ENCODE measurements at places on chromosomes 6 and 20.

DNA sequence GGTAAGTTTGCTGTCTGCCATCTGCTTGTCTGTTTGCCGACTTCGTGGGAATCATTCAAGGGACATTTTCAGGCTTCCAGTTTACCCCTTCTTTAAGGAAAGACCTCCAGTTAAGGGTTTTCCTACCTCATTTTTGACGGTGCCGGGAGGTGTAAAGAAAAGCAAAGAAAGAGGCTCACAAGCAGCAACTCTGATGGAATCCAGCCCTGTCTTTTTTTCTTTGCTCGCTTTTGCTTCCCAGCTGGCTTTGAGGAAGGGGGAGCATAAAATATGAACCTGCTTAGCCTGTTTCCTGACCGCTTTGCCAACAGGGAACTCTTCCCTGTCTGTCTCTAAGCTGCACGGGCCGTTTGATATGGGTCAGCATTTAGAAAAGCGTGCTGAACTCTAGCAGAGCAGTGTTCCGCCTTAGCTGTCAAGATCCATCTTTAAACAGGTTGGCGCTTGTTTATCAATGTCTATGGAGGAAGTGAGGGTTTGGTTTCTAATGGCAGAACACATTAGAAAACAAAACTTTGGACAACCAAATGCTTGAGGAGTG lies 13.8 kb downstream of the SYTL3 start:
- DNase-seq = no peak

GRCh38 chr6:146315381-146316174 lies 228.1 kb upstream of the RAB32 start:
- no peak for DNase-seq

DNA sequence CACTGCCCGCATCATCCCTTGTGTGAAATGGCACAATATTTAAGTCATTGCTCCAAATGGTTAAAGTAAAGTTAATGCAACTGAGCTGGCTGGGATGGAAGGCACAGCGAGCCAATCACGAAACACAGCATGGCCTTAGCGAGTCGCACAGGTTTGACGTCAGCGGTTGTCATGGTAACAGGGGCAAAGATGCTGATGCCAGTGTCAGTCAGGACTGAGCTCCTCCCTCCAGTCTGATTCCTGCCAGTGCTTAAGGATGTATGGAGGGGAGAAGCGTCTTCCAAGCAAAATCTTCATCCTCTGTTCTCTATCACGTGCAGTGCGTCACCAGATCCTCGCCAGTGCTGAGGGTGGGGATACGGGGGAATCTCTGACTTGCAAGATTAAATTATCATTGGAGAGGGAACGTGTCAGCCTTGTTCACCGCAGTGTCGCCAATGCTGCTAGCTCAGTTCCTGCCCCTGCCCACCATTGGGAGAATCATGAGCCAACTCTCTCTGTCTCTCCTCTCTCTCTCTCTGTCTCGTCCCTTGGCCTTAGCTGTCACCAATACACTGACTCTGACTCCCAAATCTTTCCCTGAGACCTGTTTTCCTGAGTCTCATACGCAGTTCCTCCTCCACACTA lies 24.5 kb downstream of the TSPYL4 start:
- DNase-seq = peak; percentile 17

DNA sequence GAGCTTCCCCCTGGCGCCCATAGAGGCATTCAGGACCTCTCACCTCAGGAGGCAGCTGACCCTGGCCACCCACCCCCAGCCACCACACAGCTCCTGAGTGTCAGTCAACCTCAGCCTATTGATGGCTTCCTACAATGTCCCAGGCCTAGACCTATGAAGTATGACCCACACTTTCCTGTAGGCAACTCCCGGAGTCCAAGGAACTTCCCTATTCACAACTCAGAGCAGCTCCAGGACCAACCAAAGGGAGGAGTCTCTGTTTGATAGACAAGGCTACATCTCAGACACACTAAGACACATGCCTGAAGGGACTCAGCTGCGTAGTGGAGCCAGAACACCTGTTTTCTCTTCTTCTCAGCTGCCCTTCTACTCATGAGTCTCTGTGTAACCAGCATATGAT lies 169.1 kb downstream of the MAFB start:
- DNase-seq = no peak

- DNase-seq = no peak
These were observed 143.0 kb upstream of the AHI1 start for GRCh38 chr6:135640449-135641111.

DNA sequence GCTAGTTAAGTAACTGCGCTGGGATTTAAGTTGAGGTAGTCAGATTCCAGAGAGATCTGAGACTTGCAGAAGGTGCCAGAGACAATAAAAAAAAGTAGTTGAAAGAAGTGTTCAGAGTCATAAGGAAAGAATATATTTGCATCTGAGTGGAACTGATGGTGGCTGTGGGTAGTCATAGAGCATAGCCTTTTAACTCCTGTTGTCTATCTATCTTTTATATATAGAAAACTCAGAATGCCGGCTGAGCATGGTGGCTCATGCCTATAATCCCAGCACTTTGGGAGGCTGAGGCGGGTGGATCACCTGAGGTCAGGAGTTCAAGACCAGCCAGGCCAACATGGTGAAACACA lies 62.0 kb downstream of the CARMIL1 start:
- no peak for DNase-seq

DNA sequence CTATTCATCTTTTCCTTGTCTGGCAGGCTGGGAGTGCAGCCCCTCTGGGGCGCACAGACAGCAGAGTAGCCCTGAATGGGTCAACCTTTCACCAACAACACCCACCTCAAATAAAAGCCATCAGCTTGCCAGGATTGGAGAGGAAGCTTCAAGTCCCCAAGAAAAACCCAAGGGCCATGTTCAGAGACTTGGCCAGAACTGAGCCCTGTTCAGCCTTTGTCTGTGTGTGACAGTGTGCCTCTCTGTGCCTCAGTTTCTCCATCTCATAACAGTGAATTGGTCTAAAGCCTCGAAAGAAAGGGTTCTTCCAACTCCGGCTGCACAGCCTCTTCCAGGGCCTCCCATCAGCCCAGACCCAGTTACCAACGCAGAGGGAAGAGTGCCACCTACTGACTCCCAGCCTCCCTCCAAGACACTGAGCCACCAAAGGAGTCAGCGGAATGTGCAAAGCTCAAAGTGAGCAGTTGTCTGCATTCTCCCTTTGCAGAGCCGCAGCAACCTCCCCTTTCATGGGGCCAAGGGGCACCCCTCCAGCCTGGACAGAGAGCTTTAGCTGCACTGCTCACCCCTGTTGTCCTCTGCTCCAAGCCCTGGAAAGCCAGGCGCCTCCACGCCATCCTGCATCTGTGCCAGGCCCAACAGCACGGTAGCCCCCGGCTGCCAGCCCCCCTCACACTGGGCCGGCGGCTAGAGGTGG lies 82.7 kb upstream of the TOP1 start:
- peak; percentile 7 for DNase-seq

- DNase-seq = no peak
These were observed 71.6 kb downstream of the SH3BGRL2 start for GRCh38 chr6:79702691-79703090.

DNA sequence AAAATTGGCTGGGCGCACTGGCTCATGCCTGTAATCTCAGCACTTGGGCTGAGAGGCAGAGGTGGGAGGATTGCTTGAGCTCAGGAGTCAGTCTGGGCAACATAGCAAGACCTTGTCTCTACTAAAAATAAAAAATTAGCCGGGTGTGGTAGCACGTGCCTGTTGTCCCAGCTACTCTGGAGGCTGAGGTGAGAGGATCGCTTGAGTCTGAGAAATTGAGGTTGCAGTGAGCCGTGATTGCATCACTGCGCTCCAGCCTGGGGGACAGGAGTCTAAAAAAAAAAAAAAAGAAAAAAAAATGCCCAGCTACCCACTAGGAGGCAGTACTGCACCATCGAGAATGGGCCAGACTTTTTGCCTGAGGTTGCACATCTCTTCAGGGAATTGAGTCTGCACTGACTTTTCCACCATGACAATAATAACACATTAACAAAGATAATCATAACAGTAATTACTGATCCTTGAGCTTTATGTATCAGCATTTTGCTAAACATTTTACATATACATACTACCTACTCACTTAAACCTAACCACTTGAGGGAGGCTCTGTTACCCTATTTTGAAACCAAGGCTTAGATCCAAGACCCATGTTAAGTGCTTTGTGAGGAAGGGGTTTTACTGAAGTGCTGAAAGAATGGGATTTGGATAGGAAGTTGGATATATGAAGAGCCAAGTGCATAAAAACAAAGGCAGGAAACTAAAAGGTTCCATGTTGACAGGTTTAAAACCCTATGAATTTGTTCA lies 21.0 kb downstream of the SRSF3 start:
- DNase-seq = peak; percentile 50

- no peak for DNase-seq
These were observed 18.2 kb downstream of the NEDD9 start for GRCh38 chr6:11214084-11214833.

DNA sequence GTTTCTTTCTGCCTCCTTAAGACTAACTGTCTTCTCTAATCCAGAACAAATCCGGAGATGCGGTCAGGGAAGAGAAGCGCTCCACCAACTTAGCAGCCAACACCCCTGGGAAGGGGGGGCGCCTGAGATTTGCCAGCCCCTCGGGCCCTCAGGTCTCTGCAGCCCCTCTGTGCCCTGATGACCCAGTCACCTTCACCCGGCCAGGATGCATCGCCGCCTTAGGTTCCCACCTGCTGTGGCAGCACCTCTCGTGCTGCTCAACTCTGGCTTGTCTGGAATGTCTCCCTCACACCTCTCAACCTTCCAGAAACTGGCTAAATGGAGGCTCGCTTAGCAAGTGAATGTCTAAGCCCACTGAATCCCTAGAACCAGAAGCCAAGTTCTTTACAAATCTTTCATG lies 28.0 kb upstream of the AAR2 start:
- no peak for DNase-seq

GRCh38 chr6:36177166-36177565 lies 19.4 kb upstream of the BRPF3 start:
- no peak for DNase-seq

DNA sequence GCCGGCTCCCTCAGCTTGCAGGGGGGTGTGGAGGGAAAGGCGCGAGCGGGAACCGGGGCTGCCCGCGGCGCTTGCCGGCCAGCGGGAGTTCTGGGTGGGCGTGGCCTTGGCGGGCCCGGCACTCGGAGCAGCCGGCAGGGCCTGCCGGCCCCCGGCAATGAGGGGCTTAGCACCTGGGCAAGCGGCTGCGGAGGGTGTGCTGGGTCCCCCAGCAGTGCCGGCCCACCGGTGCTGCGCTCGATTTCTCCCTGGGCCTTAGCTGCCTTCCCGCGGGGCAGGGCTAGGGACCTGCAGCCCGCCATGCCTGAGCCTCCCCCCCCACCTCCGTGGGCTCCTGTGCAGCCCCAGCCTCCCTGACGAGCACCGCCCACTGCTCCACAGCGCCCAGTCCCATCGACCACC lies 514.5 kb upstream of the GJE1 start:
- no peak for DNase-seq

DNA sequence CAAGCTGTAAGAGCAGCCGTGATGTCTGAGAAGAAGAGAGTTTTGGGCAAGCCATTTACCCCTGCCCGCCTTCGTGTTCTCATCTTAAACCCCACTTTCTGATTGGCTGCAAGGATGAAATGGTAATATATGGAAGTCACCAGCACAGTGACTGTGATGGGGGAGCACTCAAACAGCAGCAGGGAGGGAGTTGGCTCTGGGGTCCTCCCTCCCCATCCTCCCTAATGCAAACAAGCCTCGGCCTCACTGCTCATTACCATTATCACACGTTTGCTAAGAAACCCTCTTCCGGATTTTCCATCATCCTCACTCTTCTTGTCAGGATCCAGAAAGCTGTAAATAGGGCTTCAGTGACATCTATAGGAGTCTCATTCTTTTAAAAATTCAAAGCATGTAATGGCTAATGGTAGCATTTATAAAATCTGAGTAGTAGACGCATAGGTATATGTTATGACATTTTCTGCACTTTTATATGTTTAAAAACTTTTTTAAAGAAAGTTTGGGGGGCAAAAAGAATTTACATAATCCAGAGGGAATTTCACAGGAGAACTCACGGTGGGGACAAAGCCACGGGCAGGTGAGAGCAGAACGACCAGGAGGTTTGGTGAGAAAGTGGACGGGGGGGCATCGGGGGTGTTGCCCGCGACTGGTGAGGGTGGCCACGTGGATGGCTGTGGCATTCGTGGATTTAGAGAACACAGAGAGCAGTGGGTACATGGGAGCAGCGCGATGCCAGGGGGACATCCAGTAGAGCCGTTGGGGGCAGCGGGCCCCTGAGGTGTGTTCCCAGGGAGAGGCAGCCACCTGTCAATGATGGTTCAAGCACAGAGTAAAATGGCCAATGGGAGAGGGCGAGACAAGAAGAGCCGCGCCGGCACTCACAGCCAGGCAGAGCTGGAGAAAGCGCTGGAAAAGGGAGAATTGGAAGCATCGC lies 29.6 kb downstream of the SUMO4 start:
- no peak for DNase-seq

- DNase-seq = no peak
These were observed 107.8 kb downstream of the SYNE1 start for GRCh38 chr6:152529369-152529768.

DNA sequence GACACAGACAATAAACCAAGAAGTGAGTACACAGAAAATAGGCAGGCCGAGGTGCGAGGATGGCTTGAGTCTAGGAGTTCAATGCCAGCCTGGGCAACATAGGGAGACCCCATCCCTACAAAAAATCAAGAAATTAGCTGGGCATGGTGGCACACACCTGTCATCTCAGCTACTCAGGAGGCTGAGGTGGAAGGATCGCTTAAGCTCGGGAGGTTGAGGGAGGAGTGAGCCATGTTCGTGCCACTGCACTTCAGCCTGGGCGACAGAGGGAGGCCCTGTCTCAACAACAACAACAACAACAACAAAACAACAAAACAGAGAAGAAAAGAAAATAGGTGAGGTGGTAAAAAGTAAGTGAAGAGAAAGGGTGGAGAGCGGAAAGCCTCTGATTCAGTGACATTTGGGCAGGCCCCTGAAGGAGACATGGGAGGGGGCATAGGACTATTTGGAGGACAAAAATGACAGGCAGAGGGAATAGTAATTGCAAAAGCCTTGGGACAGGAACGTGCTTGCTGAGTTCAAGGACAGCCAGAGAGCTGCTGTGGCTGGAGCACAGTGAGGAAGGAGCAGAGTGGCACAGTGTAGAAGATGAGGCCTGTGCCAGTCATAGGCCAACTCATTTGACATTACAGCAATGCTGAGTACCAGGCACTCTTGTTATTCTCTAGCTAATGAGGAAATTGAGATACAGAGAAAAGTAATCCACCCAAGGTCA lies 160.6 kb downstream of the VEGFA start:
- DNase-seq = no peak

DNA sequence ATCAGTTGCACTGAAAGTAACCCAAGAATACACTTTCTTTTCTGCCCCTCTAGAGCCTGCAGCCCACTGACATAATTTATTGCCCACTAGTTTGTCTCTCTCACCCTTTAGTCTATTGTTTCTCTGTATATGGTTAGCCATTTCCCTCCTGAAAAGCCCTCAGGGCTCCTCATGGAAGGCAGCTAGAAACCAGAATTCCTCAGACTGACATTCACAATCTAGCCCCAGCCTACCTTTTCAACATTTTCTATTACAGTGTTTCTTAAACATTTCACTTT lies 21.4 kb upstream of the PAQR8 start:
- no peak for DNase-seq

- DNase-seq = no peak
These were observed 57.2 kb upstream of the MTRF1L start for GRCh38 chr6:153059757-153060156.

- DNase-seq = no peak
These were observed 378.7 kb upstream of the HSF2 start for GRCh38 chr6:122020588-122021264.

- DNase-seq = peak; percentile 18
These were observed 42.0 kb upstream of the OLIG3 start for GRCh38 chr6:137536104-137536773.

- DNase-seq = no peak
These were observed 85.2 kb downstream of the KIF16B start for GRCh38 chr20:16488086-16488485.

Measured in stimulated activated CD4-positive, alpha-beta T cell treated with anti-CD3 and anti-CD28 coated beads, Interleukin-2, amount 100 ng/mL, for 24 hours (primary cell).